ENCODE measurements at places on chromosomes 16 and 17. TPM values are rescaled to one million over a fixed set of nuclear protein-coding genes. Genes with fewer than 3 reads are reported as not detected.

- DNase-seq = peak; percentile 81
These were observed at the start of gene NME3 for GRCh38 chr16:1771188-1771863. Gene NME3 (minus strand): TSS chr16:1771543. CDS start chr16:1771534, 9 bp downstream.

GRCh38 chr17:20083156-20083859, 74.1 kb downstream of the SPECC1 start:
- DNase-seq = no peak

- no peak for DNase-seq
These were observed 281.7 kb upstream of the ZFHX3 start for GRCh38 chr16:73329358-73330286.

DNA sequence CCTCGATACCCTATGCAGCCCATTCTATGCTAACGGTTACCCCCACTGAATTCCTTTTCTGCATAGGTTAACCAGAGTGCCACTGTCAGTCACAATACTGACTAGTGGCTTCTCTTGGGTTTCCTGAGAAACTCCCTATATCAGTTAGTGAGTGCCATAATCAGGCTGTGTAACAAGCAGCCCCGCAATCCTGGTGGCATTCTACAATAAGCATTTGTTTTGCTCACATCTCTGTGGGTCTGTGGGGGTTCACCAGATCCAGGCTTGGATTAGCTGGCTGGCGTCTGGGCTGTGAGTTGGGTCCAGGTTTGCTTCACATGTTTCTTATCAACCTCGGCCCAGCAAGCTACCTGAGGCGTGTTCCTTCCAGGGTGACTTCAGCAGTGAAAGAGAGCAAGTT, 42.4 kb downstream of the TMEM235 start:
- DNase-seq = no peak

GRCh38 chr17:61414936-61415251, 15.3 kb downstream of the TBX2 start:
- DNase-seq = no peak

GRCh38 chr16:5882087-5882640, 784.6 kb upstream of the EEF2KMT start:
- no peak for DNase-seq

E2F4 gene
- 65.1 TPM for total RNA-seq

ADAD2 gene
- 0.45 TPM for total RNA-seq

CCL2 gene
- total RNA-seq = not detected

SLFN14 gene
- total RNA-seq = not detected

Data from activated naive CD4-positive, alpha-beta T cell treated with anti-CD3 and anti-CD28 coated beads for 36 hours (primary cell).